Fibroblast of villous mesenchyme (primary cell): ENCODE measurements at places on chromosomes 6 and 20. TPM values are rescaled to one million over a fixed set of nuclear protein-coding genes. Genes with fewer than 3 reads are reported as not detected.
A peak's percentile ranks its signal among the peaks of the same experiment; 100 is the strongest.

The WFDC5 gene
- total RNA-seq: not detected in 2 replicates

The LPA gene
- total RNA-seq: not detected in 2 replicates

The CD93 gene
- under 0.01 TPM in 2 replicates for total RNA-seq

The CALHM6 gene
- total RNA-seq: 0.32 TPM in 1 of 2 replicates, not detected in the other

The HLA-F gene
- 27.2 and 42.2 TPM in 2 replicates for total RNA-seq

The LY6G6C gene
- total RNA-seq: not detected in 2 replicates

The BPIFB4 gene
- total RNA-seq: not detected in 2 replicates

The IYD gene
- not detected in 2 replicates for total RNA-seq

The CRISP3 gene
- total RNA-seq: not detected in 2 replicates

DNA sequence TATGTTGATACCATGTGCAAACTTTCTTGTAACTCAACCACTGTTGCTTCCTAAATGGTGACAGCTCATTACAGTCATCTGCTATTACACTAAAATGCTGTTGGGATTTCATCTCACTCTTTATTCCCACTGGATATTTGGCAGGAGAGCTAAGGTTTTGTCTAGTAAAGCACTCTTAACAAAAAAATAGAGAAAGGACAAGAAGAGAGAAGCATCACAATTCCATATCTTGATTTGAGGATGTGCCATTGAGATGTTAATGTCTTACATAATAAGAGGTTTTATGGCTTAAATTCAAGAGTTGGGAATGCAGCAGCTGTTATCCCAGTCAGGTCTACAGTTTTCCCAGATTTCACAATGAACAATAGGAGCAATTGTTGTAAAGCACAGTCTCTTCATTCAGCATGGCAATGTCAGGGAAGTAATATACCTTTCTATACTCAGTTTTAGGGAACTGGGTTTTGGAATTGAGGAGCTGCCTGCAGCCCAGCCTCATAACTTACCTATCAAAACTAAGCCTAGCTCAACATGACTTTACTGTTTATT lies 134.9 kb downstream of the ISM1 start:
- no peak for DNase-seq

DNA sequence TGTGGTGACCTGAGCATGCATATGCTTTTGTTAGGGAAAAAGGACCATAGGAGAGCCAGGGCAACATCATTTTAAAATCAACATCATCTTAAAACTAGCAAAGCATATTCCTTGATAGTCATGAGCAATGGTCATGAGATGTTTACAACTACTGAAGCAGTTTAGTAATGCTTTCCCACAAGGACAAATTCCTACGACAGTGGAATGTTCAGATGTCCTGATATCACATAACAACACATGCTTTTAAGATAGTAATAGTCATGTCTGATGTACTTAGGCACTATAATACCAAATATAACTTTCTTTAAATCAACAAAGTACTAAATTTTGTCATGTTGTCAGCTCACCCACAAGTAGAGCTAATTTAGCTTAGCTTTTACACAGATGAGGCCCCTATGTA lies 370.3 kb downstream of the HTR1B start:
- peak; percentile 95 for DNase-seq

- peak; percentile 42 for DNase-seq
These were observed 53.7 kb downstream of the NUDT3 start for GRCh38 chr6:34338811-34339210.

GRCh38 chr6:135236732-135237131 lies 55.6 kb downstream of the MYB start:
- DNase-seq: no peak

DNA sequence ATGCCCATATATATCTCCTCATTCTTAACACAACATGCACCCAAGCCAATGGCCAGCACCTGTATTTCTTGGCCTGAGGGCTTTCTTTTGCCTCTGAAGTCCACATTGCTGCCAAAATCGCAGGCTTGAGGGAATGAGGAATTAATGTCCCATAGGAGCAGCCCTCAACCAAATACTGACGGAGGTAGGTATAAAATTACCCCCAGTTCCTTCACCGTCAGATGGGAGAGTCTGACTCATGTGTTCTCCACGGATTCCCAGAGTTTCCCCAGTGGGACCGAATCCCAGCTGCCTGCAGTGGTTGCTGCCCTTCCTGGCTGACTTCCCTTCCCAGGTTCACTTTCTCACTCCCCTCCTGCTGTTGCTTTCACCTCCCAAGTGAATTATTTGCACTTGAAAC lies 602.2 kb upstream of the NOX3 start:
- peak; percentile 14 for DNase-seq

- no peak for DNase-seq
These were observed 9.4 kb downstream of the SNX5 start for GRCh38 chr20:17959257-17959627.

- DNase-seq: no peak
These were observed 51.0 kb upstream of the PMEPA1 start for GRCh38 chr20:57760698-57761412.

GRCh38 chr6:162234631-162235030 lies 492.9 kb downstream of the PRKN start:
- DNase-seq: no peak

- DNase-seq: peak; percentile 34
These were observed 25.3 kb upstream of the PROKR2 start for GRCh38 chr20:5342021-5342420.

- DNase-seq: no peak
These were observed 23.5 kb downstream of the PLAGL2 start for GRCh38 chr20:32183947-32184635.

DNA sequence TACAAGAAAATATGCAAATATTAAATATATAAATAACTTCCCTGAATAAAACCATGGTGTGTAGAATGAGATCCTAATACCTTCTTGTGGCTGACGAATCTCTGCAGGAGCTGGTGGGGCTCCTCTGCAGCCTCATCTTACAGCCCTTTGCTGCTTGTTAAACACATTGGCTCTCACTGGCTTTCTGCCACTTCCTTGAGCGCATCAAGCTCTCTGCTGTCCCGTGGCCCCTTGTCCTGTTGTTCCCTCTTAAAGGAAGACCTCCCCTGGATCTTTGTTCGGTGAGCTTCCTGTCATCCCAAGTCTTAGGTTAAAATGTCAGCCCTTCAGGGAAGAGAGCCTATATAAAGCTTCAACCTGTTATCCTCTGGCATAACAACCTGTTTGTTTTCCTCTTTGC lies 519.6 kb downstream of the DOK5 start:
- no peak for DNase-seq

GRCh38 chr6:129929433-129929832 lies 68.3 kb upstream of the TMEM244 start:
- peak; percentile 66 for DNase-seq

DNA sequence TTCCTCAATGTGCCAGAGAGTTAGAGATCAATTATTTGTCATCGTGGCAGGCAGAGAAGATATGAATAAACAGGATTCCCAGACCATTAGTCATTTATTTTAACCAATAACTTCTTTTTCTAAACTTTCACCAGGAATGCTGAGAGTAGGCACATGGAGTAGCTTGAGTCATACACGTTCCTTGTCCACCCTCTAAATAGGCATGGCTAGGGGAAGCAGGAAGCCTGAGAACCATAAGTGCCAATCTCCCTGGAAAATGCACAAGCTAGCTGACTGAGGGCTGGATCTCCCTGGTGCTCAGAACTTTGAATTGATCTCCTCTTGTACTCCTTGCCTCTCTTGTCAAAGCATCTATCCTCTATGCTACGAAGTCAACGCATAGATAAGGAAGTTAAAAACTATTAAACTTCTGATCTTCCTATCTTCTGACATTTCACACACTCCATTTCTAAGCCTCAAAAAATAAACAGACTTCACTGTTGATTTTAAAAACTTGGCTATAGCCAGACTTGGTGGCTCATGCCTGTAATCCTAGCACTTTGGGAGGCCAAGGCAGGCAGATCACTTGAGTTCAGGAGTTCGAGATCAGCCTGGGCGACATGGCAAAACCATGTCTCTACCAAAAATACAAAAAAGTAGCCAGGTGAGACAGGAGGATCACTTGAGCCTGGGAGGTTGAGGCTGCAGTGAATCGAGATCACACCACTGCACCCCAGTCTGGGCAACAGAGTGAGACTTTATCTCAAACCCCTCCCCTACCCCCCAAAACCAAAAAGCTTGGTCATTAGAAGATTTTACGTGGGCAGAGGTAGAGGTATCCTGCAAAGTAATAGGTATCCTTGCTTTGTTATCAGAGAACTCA lies 11.8 kb downstream of the ADTRP start:
- DNase-seq: peak; percentile 97

DNA sequence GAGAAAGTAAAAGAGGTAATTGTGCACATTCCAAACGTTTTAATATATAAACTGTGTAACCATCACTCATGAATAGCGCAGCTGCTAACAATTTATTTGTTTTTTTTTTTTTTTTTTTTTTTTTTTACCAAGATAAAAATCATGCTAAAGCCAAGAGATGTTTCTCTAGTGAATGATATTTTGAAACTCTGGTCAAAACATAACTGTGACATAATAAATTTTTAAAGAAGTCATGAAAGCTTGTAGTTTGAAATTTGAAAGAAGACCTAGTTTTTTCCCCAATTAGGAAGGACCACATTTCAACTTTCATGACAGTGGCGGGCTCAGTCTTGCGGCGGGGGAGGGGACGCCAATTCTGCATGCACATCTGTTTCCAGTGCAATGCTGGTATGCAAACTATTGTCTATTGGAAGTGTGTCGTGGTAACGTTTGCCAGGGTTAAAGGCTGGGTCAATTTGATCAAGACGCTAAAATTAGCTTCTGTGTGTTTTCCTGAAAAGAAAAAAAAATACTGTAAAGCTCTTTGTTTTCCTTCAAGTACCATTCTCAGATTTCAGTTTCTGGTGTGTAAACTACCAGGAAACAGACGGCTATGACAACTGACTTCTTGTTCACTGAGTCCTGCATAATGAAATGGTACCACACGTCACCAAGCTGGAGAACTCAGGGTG lies 211.9 kb downstream of the FOXC1 start:
- DNase-seq: peak; percentile 34

DNA sequence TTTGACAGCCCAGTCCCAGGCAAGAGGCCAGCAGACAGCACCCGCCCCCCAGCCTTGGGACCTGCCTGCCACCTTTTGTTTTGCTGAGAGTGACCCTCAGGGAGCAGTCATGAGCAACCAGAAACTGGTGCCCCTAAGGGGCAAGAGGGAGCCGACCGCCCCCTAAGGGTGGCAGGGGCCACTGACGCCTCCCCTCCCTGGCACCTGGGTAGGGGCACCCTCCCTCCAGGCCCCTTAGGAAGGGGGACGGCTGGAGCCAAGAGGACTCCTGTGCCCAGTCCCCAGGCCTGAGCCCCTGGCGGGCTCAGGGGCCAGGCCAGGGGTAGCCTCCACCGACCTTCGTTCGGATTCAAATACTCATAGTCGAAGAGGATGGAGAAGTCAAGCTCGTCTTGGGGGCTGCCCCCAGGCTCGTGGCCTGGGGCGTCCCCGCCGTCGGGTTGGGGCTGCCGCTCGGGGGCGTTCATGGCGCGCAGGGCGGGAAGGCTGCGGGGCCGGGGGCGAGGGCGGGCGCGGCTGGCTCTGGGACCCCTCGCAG lies 417 bp downstream of the NFATC2 start:
- no peak for DNase-seq

DNA sequence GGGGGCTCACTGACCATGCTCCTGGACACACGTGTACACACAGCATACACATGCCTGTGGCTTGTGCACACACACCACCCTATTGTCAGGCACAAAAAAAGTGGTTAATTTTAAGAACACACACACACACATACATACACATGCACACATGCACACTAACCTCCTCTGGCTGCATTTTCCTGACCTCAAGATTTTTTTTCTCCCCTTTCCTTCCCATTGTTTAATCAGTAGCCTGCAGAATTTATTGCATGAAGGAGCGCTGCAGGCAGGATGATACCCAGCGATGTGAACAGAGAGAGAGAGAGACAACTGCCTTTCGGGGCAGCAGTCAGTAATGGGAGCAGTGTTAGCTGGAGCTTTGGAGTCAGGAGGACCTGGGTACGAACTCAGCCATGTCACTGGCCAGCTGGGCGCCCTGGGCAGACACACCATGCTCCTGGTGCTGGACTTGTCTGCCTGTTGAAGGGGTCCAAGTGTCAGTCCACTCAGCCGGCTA lies 990 bp upstream of the TRAF3IP2 start:
- DNase-seq: no peak
